ENCODE measurements at places on chromosomes 6 and 20. TPM values are rescaled to one million over a fixed set of nuclear protein-coding genes. Genes with fewer than 3 reads are reported as not detected.

DEFB129 gene
- not detected for total RNA-seq

TINAG gene
- total RNA-seq: 0.39 TPM

GRCh38 chr6:684831-685636 is 7.9 kb downstream of the EXOC2 start:
- DNase-seq: no peak

- no peak for DNase-seq
Measured at GRCh38 chr6:146240322-146240721, 211.5 kb downstream of the GRM1 start.

GRCh38 chr6:166739117-166739975 is 112.3 kb upstream of the RPS6KA2 start:
- no peak for DNase-seq

Data from left cardiac atrium (tissue), 4 donors.